ENCODE measurements at places on chromosomes 2 and 18. TPM values are rescaled to one million over a fixed set of nuclear protein-coding genes. Genes with fewer than 3 reads are reported as not detected.

DNA sequence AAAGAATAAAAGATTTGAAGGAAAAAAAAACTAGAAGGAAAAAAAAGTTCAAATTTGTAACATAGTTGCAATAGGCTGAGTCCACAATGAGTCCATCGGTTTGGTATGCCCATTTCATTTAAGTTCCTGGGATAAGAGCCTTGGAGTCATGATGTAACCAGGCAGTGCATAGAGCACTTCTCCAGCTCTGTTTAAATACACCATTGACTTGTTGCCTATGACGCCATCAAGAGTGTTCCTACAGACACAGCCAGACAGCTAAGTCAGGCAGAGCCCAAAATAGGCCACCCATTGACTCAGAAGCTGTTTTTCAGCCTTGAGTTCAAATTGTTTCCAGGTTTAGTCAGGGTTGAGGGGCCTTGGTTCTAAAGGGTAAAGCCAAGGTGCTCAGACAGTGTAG, 44.9 kb downstream of the SOCS6 start:
- DNase-seq = no peak

Gene HK2
- 61.9 TPM for total RNA-seq

DNA sequence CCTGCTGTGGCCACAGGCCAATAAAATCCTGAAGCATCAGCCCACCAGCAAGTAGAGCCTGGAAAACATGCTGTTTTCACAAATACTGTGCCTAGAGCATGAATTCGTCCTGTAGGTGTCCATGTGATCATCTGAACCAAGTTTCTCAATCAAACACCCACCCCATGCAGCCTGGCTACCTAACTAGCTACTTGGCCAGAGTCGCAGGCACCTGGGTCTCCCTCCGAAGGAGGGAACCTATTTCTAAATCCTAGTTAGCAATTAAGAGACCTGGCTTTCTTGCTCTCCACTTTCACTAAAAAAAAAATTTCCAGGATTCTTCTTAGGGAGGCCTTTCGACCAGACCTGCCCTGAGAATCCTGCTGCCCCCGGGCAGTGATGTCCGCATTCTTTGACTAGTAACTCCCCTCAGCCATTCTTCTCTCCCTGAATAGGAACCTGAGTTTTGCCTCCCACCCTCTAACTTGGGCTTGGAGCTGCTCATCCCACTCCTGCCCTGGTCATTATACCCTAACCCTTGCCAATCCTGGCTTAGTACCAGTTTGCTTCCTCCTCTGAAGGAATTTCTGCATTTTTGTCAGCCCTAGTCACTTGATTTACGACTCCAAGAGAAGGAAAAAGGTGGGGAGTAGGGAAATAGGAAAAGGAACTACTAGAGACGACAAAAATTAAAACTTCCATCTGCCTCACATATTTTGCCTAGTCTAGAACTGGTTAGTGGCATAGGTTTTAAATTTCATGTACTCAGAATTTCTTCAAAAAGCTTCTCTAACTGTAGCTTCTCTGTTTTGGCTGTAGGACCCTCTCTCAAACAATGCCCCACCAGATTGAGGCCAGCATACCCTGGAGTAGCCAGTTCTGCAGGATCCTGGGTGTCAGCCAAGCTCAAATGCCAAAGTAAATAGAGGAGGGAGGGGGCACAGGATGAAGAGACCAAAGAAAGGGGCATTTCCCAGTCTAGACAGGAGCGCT, 25.4 kb upstream of the TANK start:
- DNase-seq = no peak

- DNase-seq = no peak
Observed at GRCh38 chr18:61754039-61754583, 138.7 kb downstream of the RNF152 start.
